ENCODE measurements at places on chromosomes 11 and 22.

DNA sequence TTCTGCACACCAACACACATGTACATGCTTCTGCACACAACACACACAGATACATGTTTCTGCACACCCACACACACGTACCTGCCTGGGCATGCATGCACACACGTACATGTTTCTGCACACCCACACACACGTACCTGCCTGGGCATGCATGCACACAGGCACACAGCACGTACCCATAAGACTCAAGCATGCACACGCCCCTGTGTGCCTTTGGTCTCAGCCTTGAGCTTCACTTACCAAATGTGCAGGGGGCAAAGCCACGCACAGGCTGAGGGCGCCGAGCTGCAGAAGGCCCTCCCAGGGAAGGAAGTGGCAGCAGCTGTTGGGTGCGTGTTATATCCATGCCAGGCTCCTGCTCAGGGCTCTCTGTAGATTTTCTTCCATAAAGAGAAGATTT is 34.7 kb upstream of the SMIM38 start:
- peak; percentile 26 for DNase-seq

DNA sequence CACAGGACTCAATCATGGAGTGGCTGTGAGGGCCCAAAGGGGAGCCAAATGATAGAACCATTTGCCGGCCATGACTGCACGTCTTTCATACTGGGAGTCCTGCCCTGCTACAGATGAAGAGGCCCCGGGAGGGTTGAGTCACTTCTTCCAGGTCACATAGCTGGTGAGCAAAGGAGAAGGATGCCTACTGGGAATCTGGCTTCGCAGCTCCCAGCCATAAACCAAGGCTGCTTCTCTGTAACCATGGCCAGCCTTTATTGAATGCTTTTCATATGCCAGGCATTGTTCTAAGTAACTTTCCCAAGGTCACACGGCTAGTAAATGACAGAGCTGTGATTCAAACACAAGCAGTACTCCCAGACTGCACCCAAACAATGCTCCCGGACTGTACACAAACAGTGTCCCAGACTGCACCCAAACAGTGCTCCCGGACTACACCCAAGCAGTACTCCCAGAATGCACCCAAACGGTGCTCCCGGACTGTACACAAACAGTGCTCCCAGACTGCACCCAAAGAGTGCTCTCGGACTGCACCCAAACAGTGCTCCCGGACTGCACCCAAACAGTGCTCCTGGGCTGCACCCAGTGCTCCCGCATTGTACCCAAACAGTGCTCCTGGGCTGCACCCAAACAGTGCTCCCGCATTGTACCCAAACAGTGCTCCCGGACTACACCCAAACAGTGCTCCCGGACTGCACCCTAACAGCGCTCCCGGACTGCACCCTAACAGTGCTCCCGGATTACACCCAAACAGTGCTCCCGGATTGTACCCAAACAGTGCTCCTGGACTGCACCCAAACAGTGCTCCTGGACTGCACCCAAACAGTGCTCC is 89.8 kb downstream of the FBXO7 start:
- peak; percentile 27 for DNase-seq

DNA sequence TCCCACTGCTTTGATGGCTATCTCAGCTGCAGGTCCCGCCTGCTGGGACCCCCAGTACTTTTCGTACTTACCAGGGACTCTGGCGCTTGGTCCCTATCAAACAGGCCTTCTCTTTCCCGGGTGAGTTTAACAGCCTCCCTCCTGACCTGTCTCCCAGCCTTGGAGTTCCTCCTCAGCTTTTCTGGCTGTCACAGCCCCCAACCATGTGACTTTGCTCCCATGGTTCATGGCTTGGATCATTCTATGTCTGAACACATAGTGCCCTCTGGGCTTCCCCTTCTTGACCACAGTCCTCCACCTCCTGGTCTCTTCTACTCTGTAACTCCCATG is 56.9 kb downstream of the PARVA start:
- DNase-seq: no peak

DNA sequence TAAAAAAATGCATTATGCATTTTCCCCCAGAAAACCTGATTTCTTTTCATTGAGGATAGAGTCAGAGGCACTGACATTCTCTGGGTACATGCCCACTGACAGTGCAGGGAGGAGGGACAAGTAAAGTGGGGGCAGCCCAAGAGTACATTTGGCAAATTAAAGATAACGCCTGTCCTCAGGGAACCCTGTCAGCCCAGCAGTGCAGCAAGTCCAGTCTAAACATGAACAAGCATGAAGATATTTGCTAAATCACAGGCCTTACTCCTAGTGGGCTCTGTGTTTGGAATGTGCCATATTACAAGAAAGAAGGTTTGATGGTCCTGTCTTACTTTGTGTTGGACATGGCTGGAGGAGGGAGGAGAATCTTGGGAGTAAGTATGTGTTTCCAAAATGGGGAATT is 37.9 kb downstream of the AMOTL1 start:
- DNase-seq: no peak

GRCh38 chr11:33894398-33894746 is 2.5 kb upstream of the LMO2 start:
- DNase-seq: no peak

DNA sequence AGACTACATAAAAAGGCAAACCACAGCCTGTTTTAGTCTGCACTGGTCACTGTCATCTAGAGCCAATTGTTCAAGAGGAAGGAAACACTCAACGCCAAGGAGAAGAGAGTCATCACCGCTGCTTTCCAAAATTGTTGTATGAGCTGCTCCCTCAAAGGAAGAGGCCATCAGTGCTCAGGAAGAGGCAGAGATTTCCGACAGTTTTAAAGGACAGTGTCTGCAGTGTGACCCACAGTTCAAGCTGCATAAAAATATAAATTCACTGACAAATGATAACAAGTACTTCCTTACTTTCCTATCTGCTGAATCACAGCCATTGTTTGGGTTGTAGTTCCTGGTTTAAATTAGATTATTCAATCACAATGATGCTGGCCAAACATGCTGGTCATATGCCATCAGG is 16.4 kb downstream of the PRCP start:
- no peak for DNase-seq

GRCh38 chr11:116797816-116798215 is 6.1 kb upstream of the APOA5 start:
- DNase-seq: no peak

GRCh38 chr11:72783144-72783905 is 10.5 kb downstream of the STARD10 start:
- no peak for DNase-seq

DNA sequence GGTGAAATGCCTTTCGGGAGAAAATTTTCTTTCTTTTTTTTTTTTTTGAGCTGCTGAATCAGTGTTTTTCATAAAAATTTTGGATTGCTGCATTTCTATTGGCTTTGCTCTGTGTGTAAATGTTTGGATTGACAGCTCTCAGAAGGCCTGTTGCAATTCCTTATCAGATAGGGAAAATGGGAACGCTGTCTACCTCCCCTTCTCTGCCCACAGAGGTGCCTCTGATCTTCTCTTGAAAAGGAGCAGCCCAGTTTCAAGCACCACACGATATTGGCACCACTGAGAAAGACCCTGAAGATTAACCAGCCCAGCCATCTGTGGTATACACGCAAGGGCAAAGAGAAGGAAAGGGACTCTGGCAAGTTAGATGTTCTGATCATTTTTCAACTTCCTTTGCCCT is 1272.2 kb downstream of the LRRC4C start:
- DNase-seq: no peak

DNA sequence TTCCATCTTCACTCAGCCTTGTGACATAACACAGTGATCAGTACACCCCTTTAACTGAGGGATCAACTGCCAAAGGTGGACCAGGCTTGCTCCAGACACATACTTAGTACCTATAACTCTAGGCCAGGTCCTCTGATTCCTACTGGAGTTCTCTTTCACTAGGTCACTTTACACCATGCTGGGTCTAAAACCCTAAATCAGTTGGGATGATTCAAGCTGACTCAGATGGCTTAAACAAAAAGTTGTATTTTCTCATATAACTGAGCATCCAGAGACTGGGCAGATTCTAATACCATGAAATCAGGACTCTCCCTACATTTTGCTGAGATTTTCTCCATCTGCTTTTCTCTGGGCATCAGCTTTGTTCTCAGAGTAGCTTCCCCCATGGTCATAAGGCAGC is 26.0 kb upstream of the FLI1 start:
- DNase-seq: no peak

- DNase-seq: no peak
Observed at GRCh38 chr11:1869427-1870325, 16.8 kb downstream of the LSP1 start.

GRCh38 chr11:86954269-86955110 is 705 bp downstream of the FZD4 start:
- DNase-seq: peak; percentile 51

- peak; percentile 31 for DNase-seq
Observed at GRCh38 chr22:45131749-45132148, 32.0 kb upstream of the NUP50 start.

Measured in common myeloid progenitor, CD34-positive (primary cell).